ENCODE measurements at places on chromosomes 2 and 18.

- DNase-seq: no peak
These were observed 36.1 kb downstream of the SDC1 start for GRCh38 chr2:20188851-20189250.

- no peak for DNase-seq
These were observed 392.5 kb downstream of the IRS1 start for GRCh38 chr2:226407135-226407534.

DNA sequence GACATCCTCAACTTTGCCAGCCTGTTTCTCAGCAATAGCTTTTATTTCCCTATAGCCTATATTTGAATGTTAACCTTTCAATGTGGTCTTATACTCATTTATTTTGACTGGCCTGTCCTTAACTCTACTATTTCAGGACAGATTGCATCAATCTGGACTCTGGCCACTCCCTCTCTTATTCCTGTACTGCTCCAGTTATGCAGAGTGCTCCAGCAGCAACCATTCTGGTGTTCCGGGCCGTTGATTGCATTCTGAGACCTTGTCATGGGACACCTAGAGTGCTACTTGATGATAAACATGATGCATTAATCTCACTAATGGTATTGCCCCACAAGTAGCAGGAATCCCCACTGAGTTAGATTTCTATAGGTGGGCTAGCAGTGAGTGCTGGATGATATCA, 363.4 kb downstream of the LRRTM1 start:
- DNase-seq: no peak

GRCh38 chr2:117519721-117520120, 294.8 kb upstream of the DDX18 start:
- no peak for DNase-seq

DNA sequence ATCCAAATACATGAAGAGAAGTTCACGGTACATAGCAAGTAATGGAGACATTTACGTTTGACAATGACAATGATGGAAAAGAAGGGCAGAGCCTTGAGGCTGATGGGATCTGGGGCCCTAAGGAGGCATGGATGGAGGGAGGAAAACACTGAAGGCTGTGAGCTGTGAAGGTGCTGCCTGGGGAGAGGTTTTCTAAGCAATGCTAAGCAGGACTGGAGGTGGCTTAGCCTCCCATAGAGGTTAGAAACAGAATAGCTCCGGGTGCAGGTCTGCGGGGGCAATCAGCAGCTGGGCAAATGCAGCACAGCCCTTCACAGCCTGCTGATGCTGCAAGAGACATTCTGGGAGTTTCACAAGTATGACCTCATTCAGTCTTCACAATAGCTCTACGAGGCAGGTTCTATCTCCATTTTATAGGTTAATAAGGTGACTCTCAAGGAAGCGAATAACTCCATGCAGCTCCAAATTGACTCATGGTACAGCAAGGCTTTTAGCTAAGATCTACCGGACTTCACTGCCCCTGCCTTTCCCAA, 65.3 kb downstream of the MYT1L start:
- no peak for DNase-seq
